ENCODE measurements at places on chromosomes 5 and 9.

GRCh38 chr9:87141124-87141523 lies 193.8 kb upstream of the GAS1 start:
- DNase-seq = no peak

GRCh38 chr5:72376381-72376780 lies 56.2 kb downstream of the PTCD2 start:
- DNase-seq = no peak

- DNase-seq = no peak
Observed at GRCh38 chr5:14263699-14264098, 120.6 kb downstream of the TRIO start.

- DNase-seq = peak; percentile 31
Observed at GRCh38 chr5:77935506-77936364, 159.6 kb upstream of the TBCA start.

DNA sequence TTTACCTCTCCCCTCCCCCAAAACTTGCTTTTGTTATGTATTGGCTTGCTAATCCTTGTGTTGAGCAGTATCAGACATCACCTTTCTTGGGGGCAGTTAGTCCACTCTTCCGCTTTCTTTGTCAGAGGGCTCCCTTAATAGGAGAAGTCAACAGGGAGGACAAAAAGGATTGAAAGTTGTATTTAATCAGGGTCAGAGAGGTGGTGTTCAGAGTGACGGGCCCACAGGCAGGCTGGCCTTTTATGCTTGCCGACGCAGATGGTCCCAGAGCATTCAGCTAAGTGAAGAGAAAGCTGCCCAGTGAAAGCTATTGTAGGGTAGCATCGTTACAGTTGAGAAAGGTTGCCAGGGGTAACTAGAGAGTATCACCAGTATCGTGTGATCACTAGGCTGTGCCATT lies 131.1 kb downstream of the ZCCHC7 start:
- DNase-seq = no peak

DNA sequence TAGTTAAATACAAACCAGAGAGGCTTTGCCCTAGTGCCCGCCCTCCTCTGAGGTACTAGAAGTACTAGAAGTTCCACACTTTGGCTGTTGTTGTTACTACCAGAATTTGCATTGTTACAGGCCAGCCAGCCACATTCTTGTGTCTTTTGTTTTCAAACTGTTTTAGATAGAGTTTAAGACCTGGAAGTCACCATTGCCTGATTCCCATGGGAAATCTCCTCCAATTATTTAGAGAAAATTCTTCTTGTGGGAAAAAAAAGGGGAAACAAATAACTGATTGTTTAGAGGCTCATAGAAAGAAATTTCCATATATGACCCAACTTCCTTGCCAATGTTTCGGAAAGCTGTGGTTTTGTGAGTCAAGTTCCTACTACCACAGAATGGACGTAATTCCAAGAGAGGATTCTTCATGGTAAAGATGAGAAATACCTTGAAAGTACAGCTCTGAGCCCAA lies 252.2 kb downstream of the GOLPH3 start:
- DNase-seq = no peak

DNA sequence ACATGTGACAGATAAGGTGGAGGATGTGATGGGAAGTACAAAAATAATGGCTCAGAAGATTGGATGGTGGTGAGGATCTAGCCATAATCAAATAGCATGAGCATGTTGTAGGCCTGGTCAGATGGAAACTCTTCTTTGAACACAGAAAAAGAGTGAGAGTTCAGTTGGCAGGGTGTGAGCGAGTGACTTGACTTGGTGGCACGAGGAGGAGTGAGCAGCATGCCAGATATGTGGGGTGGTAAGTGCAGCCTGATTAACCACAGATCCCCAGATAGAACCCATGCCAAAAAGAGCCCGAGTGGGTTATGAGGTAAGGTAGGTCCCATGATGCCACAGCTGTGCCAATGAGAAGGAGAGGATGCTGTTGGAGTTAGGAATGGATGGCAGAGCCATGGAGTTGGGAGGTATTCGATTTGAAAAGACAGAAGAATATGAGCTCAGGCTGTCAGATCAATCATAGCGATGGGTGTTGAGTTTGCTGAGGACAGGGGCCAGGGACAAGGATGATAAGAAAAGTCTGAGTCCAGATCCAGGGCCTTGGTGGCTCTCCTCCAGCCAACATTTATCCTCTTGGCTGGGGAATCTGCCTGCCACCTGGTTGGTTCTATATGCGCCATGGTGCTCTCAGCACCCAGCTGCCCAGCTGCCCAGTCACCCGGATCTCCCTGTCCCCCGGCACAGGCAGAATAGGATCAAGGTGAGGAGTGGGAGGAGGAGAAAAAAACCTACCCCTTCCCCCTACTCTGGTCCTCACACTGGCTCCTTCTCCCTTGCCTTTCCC lies 16.5 kb downstream of the GARNL3 start:
- no peak for DNase-seq

GRCh38 chr5:76175821-76176403 lies 92.7 kb downstream of the SV2C start:
- peak; percentile 21 for DNase-seq

GRCh38 chr5:123104607-123105006 lies 15.6 kb downstream of the PRDM6 start:
- DNase-seq = no peak

GRCh38 chr5:148376198-148376597 lies 7.6 kb upstream of the FBXO38 start:
- DNase-seq = no peak

GRCh38 chr5:8861764-8862163 lies 684.1 kb downstream of the SEMA5A start:
- DNase-seq = no peak

DNA sequence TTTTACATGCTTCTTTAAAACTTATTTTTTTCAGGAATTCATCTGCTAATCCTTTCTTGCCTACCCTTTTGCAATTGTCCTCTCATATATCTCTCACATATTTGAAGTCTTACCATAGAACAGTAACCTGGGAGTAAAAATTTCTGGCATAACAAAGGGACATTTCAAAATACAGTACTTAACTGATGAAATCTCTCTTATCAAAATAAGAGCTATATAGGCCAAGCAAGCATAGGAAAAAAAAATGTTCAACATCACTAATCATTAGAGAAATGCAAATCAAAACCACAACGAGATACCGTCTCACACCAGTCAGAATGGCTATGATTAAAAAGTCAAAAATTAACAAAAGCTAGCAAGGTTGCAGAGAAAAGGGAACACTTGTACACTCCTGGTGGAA lies 2062.7 kb upstream of the CDH6 start:
- DNase-seq = no peak

DNA sequence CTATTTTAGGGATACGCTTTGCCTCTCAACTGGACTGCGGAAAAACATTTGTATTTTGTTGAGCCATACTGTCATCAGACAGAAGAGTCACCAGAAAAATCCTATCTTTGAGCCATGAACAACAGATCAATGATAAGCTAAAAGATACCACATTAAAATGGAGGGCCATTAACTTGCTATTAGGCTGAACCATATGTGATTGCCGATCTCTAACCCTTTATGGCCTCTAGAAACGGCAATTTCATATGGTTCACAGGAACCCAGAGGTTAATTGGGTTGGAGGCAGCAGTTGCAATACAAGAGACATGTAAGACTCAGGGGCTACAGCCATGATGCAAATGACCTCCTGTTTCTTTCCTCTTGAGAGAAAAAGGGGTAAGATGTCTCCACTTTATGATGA lies 69.8 kb downstream of the MYO10 start:
- no peak for DNase-seq

DNA sequence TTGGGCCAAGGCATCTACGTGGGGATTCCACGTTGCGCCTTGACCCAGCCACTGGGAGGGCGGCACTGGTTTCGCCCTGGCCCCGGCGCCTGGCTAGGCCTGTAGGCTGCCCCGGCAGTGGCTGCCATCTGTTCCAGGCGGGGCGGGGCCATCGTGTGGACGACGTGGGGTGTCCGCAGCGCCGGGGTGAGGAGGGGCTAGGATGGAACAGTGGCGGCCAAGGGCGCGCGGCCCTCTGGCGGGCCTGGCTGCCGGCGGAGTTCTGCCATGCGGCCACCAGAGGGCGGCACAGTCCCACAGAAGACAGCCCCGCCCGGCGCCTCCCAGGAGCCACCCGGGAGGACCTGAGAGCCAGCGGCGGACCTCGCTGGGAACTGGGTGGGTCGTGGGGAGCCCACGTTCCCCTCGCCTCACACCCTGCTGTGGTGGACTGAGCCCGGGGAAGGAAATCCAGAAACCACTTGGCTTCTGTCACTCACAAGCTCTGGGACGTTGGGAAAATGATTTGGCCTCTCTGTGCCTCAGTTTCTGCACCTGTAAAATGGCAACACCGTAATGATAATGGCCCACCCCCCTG lies 22.6 kb upstream of the RAPGEF1 start:
- DNase-seq = peak; percentile 84

DNA sequence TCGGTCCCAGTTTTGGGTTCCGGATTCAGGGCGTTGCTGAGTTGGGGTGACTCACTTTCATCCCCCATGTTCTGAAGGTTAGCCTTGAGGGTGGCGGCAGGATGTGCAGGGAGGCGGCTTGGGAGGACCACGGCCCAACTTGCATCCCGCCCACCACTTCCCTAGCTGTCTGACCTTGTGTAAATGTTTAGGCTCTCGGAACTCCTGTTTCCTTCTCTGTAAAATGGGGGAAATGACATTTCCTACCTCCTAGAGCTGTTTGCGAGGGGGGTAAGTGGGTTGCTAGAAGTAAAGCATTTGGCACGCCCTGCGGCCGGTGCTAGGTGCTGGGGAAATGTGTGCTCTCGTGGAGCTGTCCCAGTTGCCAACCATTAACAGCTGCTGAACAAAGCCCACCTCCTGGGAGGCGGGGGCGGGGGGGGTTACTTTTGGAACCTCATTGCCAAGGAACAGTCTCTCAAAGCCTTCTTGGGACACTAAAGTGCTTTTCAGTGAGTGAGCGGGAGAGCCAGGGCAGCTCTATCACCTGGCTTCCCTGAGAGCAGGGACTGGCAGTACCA lies 27.5 kb downstream of the PTGES2 start:
- no peak for DNase-seq

- DNase-seq = no peak
Observed at GRCh38 chr5:123811831-123812230, 299.9 kb downstream of the CSNK1G3 start.

- DNase-seq = no peak
Observed at GRCh38 chr9:115992834-115993233, 160.8 kb upstream of the PAPPA start.

Measured in activated CD4-positive, alpha-beta T cell treated with anti-CD3 and anti-CD28 coated beads for 48 hours (primary cell).